ENCODE measurements at places on chromosomes 16 and 17. TPM values are rescaled to one million over a fixed set of nuclear protein-coding genes. Genes with fewer than 3 reads are reported as not detected.

The WSCD1 gene
- total RNA-seq: 35.1 TPM

The CCL7 gene
- total RNA-seq: not detected

GRCh38 chr16:637081-638018 is 1.2 kb upstream of the METTL26 start:
- peak; percentile 92 for DNase-seq
- H3K36me3 ChIP-seq: no peaks in the 10 kb centered on the region
- H3K4me1 ChIP-seq: peaks cover 21% of the 10 kb centered on the region
- peak overlapping the region; percentile 73 for H3K4me3 ChIP-seq
- no peaks in the 10 kb centered on the region for H3K27me3 ChIP-seq

DNA sequence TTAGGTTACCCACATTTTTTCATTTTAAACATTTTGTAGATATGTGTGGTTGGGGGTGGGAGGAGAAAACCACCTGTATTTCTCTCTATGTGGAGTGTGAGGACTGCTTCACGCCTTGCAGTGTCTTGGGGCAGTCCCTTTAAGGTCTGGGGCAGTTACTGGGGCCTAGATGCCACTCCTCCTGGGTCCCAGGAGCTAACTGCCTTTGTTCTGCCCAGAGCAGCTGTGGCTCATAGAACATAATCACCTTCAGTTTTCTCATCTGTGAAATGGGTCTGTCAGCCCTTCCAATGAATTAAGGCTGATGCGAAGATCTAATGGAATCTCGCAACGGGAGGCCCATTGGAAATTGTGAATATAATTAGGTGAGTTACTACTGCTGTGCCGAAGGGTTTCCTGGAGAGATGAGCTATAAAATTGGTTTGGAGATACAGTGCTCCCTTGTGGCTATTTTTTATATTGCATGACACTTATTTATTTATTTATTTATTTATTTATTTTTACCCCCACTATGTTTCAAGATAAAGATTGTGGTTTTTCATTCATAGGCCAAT is 22.9 kb downstream of the DHRS7C start:
- no peak for DNase-seq
- no peak overlapping the region for H3K4me3 ChIP-seq
- H3K27ac ChIP-seq: no peak overlapping the region
- H3K4me1 ChIP-seq: no peaks in the 10 kb centered on the region
- no peaks in the 10 kb centered on the region for H3K27me3 ChIP-seq

DNA sequence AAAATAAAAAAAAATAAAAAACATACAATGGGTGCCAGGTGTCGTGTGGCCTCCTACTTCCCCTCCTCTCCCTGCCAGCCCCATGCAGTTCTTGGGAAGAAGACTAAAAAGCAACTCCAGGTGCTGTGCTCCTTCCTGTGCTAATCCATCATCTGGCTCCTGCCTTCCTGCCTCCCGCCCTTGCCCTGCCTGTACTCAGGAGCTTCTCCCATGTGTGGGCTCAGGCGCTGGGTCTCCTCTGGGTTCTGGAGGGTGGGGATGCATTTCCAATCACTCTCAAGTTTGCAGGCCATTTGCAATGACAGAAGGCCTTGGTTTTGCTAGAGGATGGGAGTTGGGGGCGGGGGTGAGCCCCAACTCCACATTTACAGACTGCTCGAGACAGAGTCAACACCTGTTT is 122.9 kb downstream of the SDK2 start:
- H3K4me3 ChIP-seq: no peak overlapping the region
- H3K36me3 ChIP-seq: no peaks in the 10 kb centered on the region
- no peaks in the 10 kb centered on the region for H3K4me1 ChIP-seq
- no peaks in the 10 kb centered on the region for H3K27me3 ChIP-seq

DNA sequence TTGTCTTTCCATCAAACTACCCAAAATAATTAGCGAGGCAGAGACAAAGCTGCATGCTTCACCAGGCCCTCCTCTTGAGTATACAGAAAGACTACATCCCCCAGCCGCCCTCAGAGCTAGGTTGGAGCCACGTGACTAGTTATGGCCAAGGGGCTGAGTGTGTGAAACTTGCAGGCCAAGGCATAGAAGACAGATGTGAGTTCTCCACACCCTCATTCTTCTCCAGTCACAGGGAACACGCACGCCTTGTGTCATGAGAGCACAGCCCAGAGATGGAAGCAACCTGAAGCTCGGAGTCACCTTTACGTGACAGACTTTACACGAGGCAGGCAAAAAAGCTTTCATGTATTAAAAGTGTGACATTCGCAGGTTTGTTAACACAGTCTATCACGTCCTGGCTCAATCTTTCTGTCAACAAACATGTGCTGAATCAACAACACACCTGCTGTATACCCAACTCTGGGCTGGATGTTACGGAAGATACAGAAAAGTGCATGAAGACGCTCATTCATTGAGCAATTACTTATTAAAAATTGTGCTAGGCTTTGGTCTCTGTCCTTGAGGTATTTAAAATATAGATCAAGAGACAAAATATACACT is 38.3 kb downstream of the STX8 start:
- DNase-seq: no peak
- no peaks in the 10 kb centered on the region for H3K4me1 ChIP-seq
- H3K36me3 ChIP-seq: no peaks in the 10 kb centered on the region
- H3K27me3 ChIP-seq: no peaks in the 10 kb centered on the region
- H3K4me3 ChIP-seq: no peak overlapping the region

- no peak overlapping the region for H3K4me3 ChIP-seq
- H3K27me3 ChIP-seq: no peaks in the 10 kb centered on the region
- no peak overlapping the region for H3K27ac ChIP-seq
- no peaks in the 10 kb centered on the region for H3K4me1 ChIP-seq
- no peaks in the 10 kb centered on the region for H3K36me3 ChIP-seq
- DNase-seq: no peak
Measured at GRCh38 chr17:15886804-15887203, 58.1 kb upstream of the ADORA2B start.

GRCh38 chr17:41532947-41533570 is 5.0 kb upstream of the KRT19 start:
- DNase-seq: no peak
- H3K4me3 ChIP-seq: no peak overlapping the region
- peaks cover 25% of the 10 kb centered on the region for H3K27me3 ChIP-seq

DNA sequence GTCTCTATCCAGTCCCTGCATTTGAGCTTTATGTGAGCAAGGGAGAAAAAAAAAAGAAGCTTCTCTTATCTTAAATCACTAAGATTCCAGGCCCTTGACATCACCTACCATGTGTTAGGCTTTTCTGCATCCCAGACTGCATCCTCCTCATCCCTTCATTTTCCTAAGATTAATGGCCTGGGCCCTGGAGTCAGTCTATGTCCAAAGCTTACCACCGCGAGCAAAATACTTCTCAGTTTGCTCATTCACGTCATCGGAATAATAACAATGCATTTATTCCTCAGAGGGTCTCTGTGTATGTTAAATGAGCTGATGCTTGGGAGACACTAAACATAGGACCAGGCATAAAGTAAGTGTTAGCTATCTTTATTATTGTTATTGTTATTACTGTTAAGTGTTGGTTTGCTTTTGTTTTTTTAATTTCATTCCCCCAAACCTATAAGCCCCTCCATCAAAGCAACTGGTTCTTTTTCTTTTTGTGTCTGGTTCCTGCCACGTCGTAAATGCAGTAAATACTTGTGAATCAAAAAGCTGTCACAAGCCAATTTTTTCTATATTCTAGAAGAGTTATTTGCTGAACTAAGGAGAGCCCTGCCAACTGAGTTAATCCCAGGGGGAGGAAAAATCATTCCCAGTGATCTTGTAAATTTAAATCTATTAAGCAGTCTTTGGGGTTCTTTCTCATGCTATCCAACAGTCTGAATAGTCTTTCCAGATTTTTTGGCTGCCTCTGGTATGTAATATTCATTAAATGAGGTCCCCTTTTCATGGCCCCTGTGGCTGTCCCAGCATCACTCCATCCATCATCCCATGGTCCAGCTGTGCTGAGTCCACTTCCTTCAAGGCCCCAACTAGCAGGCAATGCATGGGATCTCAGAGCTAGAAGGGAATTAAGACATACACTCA is 46.5 kb downstream of the VAT1L start:
- H3K36me3 ChIP-seq: no peaks in the 10 kb centered on the region
- no peak overlapping the region for H3K27ac ChIP-seq
- peaks cover 6% of the 10 kb centered on the region for H3K4me1 ChIP-seq
- H3K4me3 ChIP-seq: no peak overlapping the region
- no peaks in the 10 kb centered on the region for H3K27me3 ChIP-seq
